ENCODE measurements at places on chromosomes 5 and 9. TPM values are rescaled to one million over a fixed set of nuclear protein-coding genes. Genes with fewer than 3 reads are reported as not detected.

Gene DPYSL3
- total RNA-seq, result 11.3 TPM

Gene GPRIN1
- total RNA-seq, result 3.6 TPM

- no peak for DNase-seq
Measured at GRCh38 chr9:18074041-18074440, 399.9 kb upstream of the ADAMTSL1 start.

DNA sequence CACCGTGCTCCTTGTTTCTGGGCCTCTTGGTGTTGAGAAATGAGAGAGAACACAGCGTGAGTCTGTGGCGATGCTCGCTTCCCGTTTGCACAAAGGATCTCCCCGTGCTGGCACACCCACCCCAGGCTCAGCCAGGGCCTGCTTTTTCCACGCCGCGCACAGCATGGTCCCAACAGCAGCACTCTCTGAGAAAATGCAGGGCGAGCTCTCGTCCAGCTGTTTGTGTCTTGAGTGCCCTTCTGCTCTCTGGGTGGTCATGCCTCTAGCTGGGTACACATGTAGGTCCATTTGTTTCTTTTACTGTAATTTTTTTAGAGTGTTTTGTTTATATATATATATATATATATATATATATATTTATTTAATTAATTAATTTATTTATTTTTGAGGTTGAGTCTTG, 26.6 kb downstream of the FBXW5 start:
- no peak for DNase-seq

DNA sequence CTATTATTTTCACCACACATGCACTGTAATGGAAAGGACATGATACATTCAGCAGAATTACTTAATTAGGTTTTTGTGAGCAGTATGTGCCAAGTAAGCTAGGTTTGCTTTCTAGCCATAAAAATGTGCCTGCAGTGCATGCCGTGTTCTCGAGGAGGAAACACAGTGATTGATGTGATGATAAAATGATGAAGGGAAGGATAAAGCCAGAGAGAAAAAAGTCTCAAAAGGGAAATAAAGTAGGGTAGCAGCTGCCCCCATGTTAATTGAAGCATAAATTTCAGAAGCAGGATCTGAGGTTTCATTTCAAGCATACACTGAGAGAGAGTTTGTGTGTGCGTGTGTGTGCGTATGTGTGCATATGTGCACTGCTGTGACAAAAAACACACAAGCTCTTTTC, 714.2 kb upstream of the C9orf72 start:
- DNase-seq, result no peak
